ENCODE measurements at places on chromosomes 7 and 10.

- DNase-seq = no peak
These were observed 10.9 kb downstream of the CTTNBP2 start for GRCh38 chr7:117862378-117862777.

GRCh38 chr7:4144811-4145510, 537.1 kb upstream of the FOXK1 start:
- no peak for DNase-seq

DNA sequence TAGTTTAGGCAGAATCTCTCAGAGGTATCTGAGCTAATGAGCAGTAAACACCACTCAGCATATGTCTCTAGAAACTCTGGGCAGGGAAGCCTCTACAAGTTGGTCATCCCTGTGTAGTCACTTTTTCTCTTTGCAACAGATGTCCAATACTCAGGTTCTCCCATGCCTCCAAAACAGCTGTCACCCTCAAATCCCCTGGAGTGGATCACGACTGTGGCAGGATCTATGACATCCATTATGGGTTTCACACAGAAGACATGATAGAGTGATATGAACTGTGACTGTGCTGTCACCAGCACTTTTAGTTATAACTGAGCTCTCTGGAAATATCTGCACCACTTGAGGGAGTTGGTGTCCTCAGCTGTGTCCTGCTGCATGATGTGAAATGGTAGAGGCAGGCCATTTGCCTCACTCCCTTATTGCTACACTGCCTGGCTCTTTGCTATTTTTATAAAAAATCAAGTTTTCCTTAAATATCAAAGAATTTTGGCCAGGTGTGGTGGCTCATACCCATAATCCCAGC, 24.1 kb upstream of the ZNRF2 start:
- no peak for DNase-seq

- peak; percentile 94 for DNase-seq
These were observed 5.8 kb upstream of the POLM start for GRCh38 chr7:44087911-44088838.

DNA sequence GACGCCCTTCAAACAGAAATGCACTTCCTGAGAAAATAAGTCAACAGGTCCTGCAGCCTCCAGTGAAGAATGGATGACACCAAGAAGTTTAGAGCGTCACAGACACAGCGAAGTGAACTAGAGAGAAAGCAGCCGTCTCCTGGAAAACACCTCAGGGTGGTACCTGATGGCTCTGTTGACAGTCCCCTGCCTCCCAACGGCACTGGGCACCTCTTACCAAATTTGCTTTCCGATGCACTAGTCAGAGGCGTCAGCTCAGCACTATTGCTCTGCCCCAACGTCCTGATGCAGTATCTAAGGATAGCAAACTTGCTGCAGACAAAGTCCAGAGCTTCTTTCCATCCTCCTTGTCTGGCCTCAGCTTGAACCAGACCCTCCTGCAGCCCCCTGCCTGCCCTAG, 38.3 kb downstream of the SFMBT2 start:
- DNase-seq = no peak

GRCh38 chr10:22988581-22989360, 60.9 kb downstream of the ARMC3 start:
- DNase-seq = peak; percentile 7

DNA sequence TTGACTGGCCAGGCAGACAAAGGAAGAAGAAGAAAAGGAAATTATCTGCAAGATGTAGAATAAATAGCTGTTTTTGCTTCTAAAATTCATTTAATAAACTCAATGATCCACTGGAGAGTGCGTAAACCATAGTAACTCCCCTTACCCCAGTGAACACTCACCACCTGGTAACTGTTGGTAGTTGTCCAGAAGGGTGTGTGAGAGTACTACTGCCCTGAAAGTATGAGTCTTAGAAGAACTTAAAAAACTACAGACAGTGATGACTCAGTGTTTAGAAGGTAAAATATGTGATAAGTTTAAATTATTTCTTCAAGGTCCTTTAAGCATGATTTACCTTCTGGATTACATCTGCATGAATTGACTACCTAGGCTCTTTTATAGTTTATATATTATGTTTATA, 53.0 kb upstream of the SEMA3A start:
- DNase-seq = no peak

GRCh38 chr10:98795467-98795866, 348.7 kb upstream of the HPS1 start:
- DNase-seq = no peak

DNA sequence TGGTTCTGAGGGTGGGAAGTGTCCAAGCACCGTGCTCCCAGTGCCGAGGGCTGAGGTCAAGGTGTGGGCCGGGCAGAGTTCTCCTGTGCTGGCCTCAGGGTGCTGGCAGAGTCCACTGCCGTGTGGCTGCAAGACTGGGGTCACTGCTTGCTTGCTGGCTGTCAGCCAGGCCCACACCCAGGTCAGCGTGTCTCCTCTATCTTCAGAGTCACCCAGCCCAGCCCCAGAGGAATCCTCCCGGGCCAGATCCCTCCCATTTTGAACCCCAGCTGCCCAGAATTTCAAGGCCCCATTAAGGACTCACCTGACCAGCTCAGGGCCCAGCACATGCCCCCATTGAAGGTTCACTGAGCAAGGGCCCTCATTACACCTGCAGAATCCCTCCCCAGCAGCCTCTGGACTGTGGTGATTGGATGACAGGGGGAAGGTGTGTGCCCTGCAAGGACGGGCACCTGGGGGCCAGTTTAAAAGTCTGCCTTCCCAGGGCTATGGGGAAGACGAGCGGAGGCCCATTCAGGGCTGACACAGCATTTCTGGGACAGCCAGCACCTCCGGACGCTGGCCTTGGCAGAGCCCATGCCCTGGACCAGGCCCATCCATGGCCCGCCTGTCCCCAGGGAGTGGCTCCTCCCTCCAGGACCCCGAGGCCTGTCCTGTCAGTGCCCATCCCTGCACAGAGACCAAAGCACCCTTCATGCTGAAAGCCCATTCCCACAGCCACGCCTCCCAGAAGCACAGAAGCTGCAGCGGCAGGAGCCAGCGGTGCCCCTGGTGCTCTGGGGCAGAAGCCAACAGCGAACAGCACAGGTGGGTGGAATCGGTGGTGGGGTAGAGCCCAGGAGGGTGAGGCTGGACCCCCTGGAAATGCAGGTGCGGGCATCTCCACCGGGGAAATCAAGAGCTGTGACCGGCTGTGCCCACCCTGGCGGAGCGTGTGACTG, 45.1 kb upstream of the PPP2R2D start:
- DNase-seq = no peak

- no peak for DNase-seq
These were observed 39.4 kb upstream of the RET start for GRCh38 chr10:43037440-43037839.

- DNase-seq = no peak
These were observed 44.6 kb upstream of the RSBN1L start for GRCh38 chr7:77651575-77652162.

GRCh38 chr10:101565370-101565900, 22.6 kb downstream of the POLL start:
- DNase-seq = no peak

DNA sequence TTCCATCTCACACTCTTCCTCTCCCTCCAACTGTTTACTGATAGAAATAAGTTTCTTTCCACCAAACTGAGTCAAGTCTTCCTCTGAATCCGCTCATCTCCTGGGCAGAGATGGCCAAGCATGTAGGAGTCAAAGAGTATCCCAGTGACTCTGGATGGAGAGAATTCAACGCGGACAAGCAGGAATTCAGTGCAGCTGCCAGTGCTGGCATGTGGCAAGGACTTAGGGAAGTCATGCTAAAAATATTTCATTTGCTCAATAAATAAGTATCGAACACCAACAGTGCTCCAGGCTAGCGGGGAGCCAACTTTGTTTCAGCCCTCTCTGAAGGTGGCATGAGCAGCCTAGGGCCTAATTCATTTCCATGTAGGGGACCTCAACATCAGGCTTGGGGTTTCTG, 351.6 kb upstream of the ZMIZ1 start:
- DNase-seq = peak; percentile 66

DNA sequence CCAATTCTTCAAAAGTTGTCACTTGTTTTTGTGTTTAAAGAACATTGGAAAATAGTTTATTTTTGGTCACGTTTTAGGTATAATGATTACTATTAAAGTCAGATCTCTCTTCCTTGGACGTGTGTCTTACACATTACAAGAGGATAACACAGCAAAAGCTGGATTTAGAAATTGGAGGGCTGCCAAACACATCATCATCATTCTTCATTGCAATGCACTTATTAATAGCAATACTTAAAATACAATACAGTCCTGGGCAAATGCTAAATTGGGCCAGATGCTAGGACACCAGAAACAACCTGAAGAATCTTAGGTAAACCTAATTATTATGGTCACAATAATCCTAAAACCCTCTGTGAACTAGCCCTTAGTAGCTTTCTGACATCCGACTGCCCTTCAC, 303.6 kb downstream of the DGKB start:
- no peak for DNase-seq

DNA sequence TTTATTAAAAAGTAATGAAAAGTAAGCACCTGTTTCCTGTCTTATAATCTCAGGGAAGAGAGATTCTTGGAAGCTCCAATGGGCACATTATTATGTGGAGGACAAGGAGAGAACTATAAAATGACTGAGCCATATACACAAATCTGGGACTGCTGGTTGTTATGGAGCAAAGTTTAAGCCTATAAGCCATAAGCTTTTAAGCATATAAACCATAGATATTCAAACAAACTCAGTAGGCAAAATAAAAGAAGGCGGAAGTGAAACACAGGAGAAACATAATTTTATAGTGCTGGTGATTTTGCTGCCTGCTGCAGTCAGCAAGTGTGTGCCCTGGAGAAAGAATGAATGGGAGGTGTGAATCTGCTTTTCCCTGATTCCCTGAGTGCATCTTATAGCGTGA, 274.4 kb downstream of the KIF20B start:
- no peak for DNase-seq

DNA sequence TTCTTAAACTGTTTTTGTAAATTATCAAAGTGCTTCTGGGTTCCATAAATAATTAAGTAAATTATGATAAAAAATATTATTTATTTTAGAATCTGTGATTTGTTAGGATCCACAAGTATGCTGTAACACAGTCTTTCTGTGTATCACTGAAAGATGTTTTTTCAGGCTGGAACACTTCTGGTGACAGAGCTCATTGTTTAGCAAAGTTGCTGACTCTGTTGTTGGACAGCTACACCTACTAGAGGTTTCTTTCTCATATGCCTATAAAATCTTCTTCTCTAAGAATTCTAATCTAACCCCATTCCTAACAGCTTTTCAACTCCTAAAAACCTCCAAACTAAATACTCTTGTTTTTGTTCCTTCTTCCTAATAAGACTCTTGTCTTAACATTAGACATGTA, 176.8 kb downstream of the THSD7A start:
- no peak for DNase-seq

DNA sequence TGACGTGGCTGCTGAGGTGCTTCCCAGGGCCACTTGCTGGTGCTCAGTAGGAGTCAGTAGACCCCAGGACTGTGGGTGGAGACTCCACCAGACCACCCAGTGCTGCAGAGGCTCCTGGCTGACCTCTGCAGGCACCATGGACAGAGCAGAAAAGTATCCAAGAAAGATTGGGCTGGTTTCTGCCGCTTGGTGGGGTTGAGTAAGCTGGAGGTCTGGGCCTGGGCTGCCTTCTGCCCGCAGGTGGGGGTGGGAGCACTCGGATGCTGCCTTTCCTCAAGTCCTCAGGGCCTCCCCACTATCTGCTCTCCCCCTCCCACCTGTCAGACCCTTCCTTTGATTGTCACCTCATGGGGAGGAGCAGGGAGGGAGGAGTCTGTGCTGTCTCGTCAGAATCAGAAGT, 91.6 kb downstream of the WDR37 start:
- no peak for DNase-seq

GRCh38 chr10:85767891-85768290, 598.7 kb downstream of the GRID1 start:
- DNase-seq = no peak

- DNase-seq = no peak
These were observed 187.1 kb downstream of the NPSR1 start for GRCh38 chr7:34844936-34845665.

DNA sequence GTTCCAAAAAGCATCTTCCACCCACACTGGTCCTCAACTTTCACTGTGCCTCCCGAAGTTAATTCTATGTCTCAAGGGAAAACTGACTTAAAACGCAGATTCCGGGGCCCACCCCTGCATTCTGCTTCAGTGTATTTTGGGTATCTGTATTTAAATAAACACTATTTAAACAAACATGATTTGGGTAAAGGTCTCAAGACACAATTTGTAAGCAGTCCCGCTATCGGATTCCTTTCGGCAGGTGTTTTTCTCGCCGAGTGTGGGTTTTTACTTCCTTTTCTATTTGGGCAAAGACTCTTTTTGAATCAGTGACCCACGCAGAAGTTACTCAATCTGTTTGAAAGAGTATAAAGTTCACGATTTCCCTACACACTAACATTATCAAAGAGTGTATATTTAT, 1.2 kb downstream of the PDIA4 start:
- DNase-seq = no peak

GRCh38 chr10:103692952-103693811, 162.2 kb downstream of the SH3PXD2A start:
- DNase-seq = no peak

DNA sequence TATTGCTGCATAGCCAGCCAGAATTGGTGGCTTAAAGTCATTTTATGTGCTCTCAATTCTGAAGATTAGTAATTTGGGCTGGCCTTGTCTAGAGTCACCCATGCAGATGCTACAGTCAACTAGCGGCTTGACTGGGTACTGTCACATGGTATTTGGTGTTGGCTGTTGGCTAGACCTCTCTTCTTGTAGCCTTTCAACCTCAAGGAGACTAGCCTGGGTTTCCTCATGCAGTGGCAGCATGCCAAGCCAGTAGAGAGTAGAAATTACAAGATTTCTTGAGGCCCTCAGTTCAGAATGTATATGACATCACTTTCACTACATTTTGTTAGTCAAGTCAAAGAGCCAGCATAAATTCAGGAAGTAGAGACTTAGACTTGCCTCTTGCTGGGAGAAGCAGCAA, 3.7 kb upstream of the ZNF800 start:
- no peak for DNase-seq

GRCh38 chr10:124701435-124701834, 42.7 kb downstream of the FAM53B start:
- DNase-seq = no peak

- peak; percentile 3 for DNase-seq
These were observed 37.2 kb downstream of the ERLIN1 start for GRCh38 chr10:100148353-100149211.

- no peak for DNase-seq
These were observed 22.8 kb downstream of the ANTXRL start for GRCh38 chr10:46309511-46310142.

DNA sequence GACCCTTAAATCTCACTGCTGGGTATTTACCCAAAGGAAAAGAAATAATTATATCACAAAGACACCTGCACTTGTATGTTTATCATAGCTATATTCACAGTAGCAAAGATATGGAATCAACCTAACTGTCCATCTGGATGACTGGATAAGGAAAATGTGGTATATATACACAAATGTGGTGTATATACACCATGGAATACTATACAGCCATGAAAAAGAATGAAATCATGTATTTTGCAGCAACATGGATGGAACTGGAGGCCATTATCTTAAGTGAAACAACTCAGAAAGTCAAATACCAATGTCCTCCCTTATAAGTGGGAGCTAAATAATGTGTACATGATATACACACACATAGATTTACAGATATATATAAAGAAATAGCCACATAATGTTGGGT, 168.2 kb downstream of the SH2D4B start:
- no peak for DNase-seq

GRCh38 chr10:93410697-93411348, 71.3 kb downstream of the MYOF start:
- no peak for DNase-seq

- DNase-seq = no peak
These were observed 300.6 kb downstream of the ZEB1 start for GRCh38 chr10:31619531-31620061.

Measured in AG09309 (cell line).